ENCODE measurements at places on chromosomes 3 and 15. TPM values are rescaled to one million over a fixed set of nuclear protein-coding genes. Genes with fewer than 3 reads are reported as not detected.

MAN2C1 gene
- 56.3 TPM for polyA plus RNA-seq

ABCC5 gene
- 25.3 TPM for polyA plus RNA-seq

IGDCC3 gene
- polyA plus RNA-seq, result 42.3 TPM

LRRC2 gene
- 1.2 TPM for polyA plus RNA-seq
